ENCODE measurements at places on chromosomes 5 and 9. TPM values are rescaled to one million over a fixed set of nuclear protein-coding genes. Genes with fewer than 3 reads are reported as not detected.

The CLINT1 gene
- 148 TPM for total RNA-seq

The CCL28 gene
- total RNA-seq = 1.0 TPM

The TMEM215 gene
- not detected for total RNA-seq

The OR1N1 gene
- total RNA-seq = not detected

The ZNG1F gene
- total RNA-seq = 9.0 TPM

The BSPRY gene
- 20.4 TPM for total RNA-seq

The ZSWIM6 gene
- total RNA-seq = 5.8 TPM

The CER1 gene
- total RNA-seq = not detected

The PNPLA7 gene
- total RNA-seq = 0.26 TPM

The NTRK2 gene
- total RNA-seq = not detected

The SNCAIP gene
- not detected for total RNA-seq

The ANKRD20A1 gene
- total RNA-seq = 0.26 TPM

The DOLK gene
- total RNA-seq = 24.6 TPM

The IFNE gene
- total RNA-seq = 12.4 TPM

The STPG3 gene
- total RNA-seq = not detected

The SIT1 gene
- total RNA-seq = not detected
